ENCODE measurements at places on chromosomes 5 and 9.

- H3K36me3 ChIP-seq: peaks cover 19% of the 10 kb centered on the region
- DNase-seq: no peak
- no peaks in the 10 kb centered on the region for H3K27me3 ChIP-seq
These were observed 153.7 kb downstream of the INSYN2B start for GRCh38 chr5:169826618-169827017.

DNA sequence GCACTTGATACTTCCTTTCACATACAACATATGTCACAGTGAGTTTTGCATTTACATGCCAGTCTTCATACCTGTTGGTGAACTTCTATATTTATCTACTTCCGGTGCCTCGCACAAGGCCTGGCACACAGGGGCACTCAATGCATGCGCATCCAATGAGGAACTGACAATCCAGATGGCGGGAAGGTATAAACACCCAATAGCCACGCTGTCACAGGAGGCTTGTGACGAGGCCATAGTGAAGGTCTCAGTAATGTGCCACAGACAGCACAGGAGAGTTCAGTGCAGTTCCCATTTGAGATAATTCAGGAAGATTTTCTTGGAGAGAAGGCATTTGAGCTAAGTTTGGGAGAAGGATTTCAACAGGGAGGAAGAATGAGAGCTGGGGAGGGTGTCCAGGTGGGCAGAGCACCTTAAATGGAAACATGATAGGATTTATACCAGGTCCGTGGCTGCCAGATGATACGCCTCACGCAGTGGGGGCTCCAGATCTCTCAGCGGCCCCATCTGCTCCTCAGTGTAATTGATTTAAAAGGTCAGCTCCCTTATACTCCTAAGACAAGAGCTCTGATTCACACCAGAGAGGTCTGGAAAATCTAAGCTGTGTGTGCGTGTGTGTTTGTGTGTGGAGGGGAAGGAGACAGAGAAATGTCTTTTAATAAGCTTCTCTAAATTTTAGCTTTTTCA is 206.2 kb downstream of the DCP2 start:
- no peak overlapping the region for H3K4me3 ChIP-seq
- H3K27ac ChIP-seq: no peak overlapping the region
- no peaks in the 10 kb centered on the region for H3K36me3 ChIP-seq
- no peak for DNase-seq
- no peaks in the 10 kb centered on the region for H3K27me3 ChIP-seq
- H3K4me1 ChIP-seq: peaks cover 16% of the 10 kb centered on the region

- H3K36me3 ChIP-seq: peaks cover 20% of the 10 kb centered on the region
- no peak overlapping the region for H3K27ac ChIP-seq
- peaks cover 12% of the 10 kb centered on the region for H3K4me1 ChIP-seq
- no peak for DNase-seq
- no peaks in the 10 kb centered on the region for H3K27me3 ChIP-seq
- H3K4me3 ChIP-seq: no peak overlapping the region
These were observed 50.1 kb upstream of the MACIR start for GRCh38 chr5:103208460-103208859.

DNA sequence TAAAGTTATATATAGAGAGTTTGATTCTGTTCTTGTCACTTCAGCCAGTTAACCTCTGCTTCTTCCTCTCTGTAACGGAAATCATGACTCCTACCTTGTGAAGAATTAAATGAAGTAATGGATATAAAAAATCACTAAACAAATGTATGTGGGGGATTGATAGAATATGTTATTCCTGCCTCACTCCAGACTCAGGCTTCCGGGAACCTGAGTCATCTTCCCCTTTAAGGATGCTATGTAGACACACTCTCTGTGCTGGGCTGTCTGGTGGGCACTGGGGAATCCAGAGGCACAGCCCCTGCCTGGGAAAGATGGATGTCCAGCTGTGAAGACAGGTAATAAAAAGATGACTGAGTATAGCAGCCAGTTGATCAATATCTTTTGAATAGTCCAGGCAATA is 77.4 kb downstream of the ZNF618 start:
- no peaks in the 10 kb centered on the region for H3K27me3 ChIP-seq
- H3K4me1 ChIP-seq: no peaks in the 10 kb centered on the region
- DNase-seq: no peak
- H3K36me3 ChIP-seq: no peaks in the 10 kb centered on the region
- H3K27ac ChIP-seq: no peak overlapping the region
- no peak overlapping the region for H3K4me3 ChIP-seq

DNA sequence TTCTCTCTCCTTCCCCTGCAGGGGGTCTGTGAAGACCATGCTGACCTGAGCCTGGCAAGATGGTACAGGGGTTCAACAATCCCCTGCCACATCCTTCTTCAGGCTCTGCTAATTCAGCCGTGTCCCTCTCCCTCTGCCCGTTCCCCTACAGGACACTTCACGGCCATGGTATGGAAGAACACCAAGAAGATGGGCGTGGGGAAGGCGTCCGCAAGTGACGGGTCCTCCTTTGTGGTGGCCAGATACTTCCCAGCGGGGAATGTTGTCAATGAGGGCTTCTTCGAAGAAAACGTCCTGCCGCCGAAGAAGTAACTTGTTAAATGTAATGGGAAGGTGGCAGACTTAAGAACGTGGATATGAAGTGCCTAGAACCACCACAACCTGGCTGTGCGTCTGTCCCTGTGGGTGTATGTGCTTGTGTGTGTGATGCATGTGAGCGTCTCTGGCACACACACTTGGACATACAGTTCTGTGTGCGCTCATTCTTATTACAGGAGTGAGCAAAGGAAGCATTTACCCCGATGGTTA is 6.9 kb upstream of the CCIN start:
- H3K36me3 ChIP-seq: no peaks in the 10 kb centered on the region
- no peak overlapping the region for H3K4me3 ChIP-seq
- no peak for DNase-seq
- peaks cover 8% of the 10 kb centered on the region for H3K4me1 ChIP-seq

All from DND-41 (cell line).